ENCODE measurements at places on chromosomes 11 and 22.

DNA sequence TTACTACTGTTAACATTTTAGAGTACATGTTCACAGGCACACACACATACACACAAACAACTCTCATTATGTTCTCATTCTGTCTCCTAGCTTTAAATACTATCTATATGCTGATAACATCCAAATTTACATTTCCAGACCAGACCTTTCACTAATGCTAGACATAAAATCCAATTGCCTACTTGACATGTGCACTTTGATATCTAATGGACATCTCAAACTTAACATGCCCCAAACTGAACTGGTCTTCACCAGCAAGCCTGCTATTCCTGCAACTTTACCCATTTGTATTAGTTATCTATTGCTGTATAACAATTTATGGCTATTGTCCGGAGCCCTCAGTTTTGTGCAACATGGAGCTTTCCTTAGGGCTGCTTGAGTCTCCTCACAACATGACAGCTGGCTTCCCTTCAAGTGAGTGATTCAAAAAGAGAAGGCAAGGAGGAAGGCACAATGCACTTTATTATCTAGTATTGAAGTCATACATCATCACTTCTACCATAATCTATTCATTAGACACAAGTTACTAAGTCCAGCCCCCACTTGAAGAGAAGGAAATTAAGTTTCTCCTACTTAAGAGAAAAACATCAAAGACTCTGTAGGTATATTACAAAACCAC lies 3.0 kb downstream of the SLC36A4 start:
- no peak for DNase-seq

DNA sequence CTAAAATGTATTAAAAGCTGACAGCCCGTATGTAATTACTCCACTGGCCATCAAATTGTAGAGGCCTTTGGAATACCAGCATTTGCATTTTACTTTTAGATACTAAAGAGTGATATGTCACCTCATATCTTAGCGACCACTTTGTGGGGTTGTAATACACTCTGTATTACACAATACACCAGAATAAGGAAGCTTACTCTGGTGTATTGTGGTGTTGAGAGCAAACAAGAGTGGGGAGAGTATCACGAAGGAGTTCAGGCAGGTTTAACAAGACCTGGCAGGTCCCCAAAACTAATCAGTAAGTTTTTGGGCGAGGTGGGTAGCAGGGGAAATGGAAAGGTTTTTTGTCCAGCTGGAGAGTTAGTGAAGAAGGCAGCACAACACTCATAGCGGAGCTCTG lies 3.2 kb downstream of the NUP50 start:
- no peak for DNase-seq

DNA sequence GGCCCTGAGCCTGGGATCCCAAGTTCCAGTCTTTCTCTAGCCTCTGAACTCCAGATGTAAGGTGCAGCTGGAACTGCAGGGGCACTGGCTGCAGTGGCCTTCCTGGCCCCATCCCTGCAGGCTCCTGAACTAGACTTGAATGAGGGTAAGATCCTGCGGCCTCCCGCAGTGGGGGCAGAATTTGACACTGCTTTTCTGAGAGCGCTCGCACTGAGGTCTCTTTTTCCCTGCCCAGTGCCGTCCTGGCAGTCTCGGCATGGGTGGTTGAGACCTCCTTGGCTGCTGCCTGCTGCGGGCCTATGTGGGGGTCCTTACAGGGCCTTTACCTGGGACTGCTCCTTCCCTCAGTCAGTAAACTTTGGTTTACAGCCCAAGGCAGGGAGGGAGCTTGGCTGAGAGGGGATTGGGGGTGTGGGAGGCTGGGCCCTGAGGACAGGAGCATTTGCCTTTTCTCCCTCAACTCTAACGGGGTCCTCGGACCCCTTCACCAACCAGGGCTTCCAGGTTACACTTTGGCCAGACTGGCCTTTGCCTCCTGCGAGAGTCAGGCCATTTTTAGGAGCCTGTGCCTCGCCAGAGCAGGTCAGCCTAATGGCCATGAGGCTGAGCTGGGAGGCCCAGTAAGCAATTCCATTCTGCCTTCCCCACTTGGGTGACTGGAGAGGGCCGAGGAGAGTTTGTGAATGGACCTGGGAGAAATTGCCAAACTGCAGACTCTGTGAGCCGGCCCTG lies 35.4 kb downstream of the FAM83F start:
- DNase-seq = no peak

GRCh38 chr11:18420067-18420466 lies 7.9 kb downstream of the LDHC start:
- DNase-seq = no peak

GRCh38 chr11:122757201-122757600 lies 81.1 kb upstream of the CRTAM start:
- no peak for DNase-seq

GRCh38 chr11:121326230-121326629 lies 33.7 kb downstream of the SC5D start:
- no peak for DNase-seq

GRCh38 chr11:121968638-121969037 lies 147.4 kb downstream of the BLID start:
- no peak for DNase-seq

DNA sequence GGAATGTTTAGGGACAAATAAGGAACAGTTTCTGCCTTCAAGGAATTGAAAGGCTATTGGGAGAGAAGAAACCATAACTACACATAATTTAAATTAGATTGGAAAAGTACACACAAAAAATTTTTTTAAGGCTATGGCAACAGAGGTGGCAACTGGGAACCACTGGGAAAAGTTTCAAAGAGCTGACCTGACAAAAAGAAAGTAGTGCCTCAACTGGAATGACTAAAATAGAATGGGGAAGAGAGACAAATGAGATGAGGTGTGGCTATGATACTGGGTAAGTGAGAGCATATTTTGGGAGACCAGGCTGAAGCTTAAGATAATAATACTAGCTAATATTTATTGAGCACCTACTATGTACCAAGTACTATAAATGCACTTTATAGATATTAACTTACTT lies 2.9 kb upstream of the AKIP1 start:
- no peak for DNase-seq

- no peak for DNase-seq
Measured at GRCh38 chr11:3156282-3156660, 8.8 kb downstream of the OSBPL5 start.

DNA sequence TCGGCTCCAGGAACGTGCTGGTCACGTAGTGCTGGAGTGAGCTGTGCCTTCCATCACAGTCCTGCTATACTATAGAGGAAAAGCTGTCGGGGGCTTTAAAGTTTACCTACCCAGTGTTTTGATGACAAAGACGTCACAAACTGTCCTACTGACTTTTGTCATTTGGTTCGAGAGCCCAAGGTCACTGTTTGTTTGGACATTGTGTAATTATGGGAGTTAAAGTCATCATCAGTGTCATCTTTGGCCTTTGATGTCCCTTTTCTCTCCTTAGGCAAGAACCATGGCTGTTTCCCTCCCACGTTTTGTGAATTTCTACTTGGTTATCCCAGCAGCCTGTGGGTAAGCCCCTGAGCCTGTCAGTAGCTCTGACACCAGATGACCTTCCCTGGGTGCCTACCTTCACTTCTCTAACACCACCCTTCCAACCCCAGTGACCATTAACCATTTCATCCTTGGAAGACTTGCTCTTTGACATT lies 59.3 kb downstream of the SLC1A2 start:
- no peak for DNase-seq

DNA sequence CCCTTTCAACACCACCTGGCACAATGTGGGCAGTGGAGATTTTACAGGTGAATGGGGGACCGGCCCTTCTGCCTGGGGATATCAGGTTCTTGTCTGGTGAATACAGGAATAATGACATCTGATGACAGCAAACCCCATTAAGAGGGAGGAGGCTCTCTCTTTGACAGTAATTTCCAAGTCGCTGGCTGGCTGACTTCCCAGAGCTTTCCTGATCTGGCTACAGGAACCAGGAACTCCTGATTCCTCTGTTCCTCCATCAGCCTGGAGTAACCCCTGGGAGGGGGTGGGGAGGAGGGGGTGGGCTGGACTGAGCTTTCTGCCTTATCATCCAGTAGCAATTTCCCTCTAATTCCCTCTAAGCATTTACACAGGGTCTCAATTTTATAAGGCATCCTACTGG lies 3.7 kb upstream of the MIEF1 start:
- no peak for DNase-seq

DNA sequence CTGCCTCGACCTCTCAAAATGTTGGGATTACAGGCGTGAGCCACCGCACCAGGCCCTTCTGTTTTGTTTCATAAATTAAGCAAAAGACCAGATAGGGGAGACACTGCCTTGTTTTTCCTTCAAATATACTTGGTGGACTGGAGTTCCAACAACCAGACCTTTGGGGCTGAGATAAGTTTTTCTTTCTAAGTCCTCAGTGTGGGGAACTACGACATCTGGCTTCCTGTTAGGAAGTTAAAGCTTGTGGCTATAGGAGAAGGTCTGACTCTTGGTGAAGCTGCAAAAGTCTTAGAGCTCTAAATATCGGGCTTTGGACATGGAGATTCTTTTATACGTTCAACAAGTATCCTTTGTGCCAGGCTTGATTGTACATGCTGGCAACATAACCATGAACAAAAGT lies 64.1 kb upstream of the EED start:
- no peak for DNase-seq

- DNase-seq = no peak
Measured at GRCh38 chr11:106398502-106399075, 321.1 kb downstream of the AASDHPPT start.

GRCh38 chr22:26763633-26764361 lies 106.4 kb downstream of the MIAT start:
- DNase-seq = no peak

DNA sequence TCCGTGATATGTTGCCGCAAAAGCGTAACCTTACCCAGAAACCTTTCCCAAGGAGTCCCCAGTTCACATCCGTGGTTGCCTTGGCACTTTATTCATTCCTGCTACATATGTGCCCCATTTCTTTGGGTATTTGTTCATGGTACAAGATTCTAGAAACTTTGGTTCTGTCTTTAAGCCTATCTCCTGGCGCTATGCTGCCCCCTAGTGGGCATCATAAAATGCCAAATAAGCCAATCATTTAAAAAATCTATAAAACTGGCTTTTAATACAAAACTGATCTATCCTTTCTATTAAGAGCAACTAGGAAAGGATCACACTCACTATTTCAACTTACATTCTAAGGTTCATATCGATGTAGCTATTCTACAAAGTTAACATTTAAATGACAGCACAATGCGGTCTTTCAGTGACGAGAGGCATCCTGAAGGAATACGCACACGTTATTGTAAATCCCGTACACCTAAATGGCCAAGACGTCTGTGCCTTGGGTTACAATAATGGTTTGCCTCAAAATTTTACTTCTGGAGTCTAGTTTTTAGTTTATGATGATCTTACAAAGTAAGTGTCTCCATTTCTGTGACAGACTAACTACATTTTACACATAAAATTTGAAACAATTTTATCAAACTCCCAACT lies 16.2 kb downstream of the PIWIL3 start:
- peak; percentile 22 for DNase-seq

GRCh38 chr22:29427176-29427760 lies 11.1 kb upstream of the RFPL1 start:
- DNase-seq = no peak

DNA sequence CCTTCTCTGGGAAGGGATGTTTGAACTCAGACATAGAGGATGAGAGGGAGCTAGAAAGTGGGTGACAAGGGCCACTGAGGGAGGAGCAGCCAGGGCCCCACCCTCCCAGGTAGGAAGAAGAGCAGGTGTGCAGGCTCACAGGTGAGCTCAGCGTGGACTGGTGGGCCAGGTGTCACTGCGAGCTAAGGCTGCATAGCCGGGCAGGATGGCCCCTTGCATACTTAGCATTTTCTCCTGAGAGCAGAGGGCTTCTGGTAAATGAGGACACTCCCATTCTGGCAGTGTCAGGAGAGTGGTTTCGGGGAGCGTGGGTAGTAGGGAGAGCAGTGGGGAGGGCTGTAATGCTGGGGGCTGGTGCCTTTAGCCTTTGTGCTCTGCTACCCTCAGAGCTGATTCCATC lies 843.4 kb downstream of the TBC1D22A start:
- no peak for DNase-seq

- no peak for DNase-seq
Measured at GRCh38 chr11:16809886-16810668, 71.6 kb downstream of the C11orf58 start.

DNA sequence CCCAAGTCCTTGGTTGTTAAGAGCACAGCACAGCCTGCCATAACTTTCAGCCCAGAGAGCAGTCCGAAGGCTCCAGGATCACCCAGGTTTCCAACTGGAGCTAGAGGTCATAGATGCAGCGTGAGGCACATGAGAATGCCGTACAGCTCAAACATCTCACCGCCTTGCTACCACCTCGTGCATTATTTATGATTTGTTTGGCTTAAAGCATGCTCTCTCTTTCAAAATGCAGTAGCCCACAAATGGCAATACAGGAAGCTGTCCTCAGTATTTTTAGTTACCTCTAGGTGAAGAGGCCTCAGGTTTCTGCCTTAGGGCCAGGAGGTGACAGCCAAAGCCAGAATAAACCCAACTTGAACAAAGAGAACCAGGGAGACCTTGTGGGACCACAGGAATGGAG lies 14.4 kb downstream of the SCN3B start:
- DNase-seq = no peak

DNA sequence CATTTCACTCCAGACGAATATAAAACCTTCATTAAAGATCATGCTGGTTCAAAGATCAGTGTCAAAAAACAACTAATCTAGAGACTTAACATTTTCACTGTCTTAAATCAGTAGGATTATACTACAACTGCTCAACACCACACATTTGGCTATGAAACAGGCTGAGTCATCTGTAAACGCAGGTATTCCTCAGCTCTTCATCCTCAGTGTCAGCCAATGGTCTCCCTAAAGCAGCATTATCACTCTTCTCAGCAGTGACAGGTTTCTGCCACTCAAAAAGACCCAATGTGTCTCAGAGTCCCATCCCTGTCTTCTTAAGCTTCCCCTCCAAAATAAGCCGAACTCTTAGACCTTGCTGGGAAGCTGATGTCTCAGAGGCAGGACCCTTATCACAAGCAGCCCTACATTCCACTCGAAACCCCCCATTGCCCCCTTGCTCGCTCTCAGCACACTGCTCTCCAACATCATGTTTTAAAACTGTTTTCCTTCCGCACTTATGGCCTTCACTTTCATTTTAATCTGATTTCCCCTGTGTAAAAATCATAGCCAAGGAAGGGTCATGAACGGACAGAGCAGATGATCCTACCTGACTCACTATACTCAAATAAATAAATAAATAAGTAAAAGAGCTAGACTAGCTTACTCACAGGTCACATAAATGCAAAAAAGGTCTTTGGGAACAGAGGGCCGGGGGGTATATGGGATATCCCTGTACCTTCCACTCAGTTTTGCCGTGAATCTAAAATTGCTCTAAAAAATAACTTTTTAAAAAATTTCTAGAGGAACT lies 23.0 kb downstream of the CDON start:
- no peak for DNase-seq
